ENCODE measurements at places on chromosomes 4 and X. TPM values are rescaled to one million over a fixed set of nuclear protein-coding genes. Genes with fewer than 3 reads are reported as not detected.

The SOX3 gene
- total RNA-seq, result 0.40 TPM

GRCh38 chr4:186644737-186645261, 78.9 kb downstream of the FAT1 start:
- no peaks in the 10 kb centered on the region for H3K27me3 ChIP-seq
- no peak for DNase-seq
- H3K4me1 ChIP-seq, result no peaks in the 10 kb centered on the region
- H3K4me3 ChIP-seq, result no peak overlapping the region
- no peak overlapping the region for H3K27ac ChIP-seq

- H3K4me3 ChIP-seq, result no peak overlapping the region
- no peaks in the 10 kb centered on the region for H3K36me3 ChIP-seq
- no peaks in the 10 kb centered on the region for H3K27me3 ChIP-seq
- no peak overlapping the region for H3K27ac ChIP-seq
- no peak for DNase-seq
Observed at GRCh38 chr4:36385951-36386571, 104.6 kb downstream of the DTHD1 start.

The ABLIM2 gene
- total RNA-seq, result 6.0 TPM

The NR3C2 gene
- total RNA-seq, result 46.7 TPM

The PCDH7 gene
- total RNA-seq, result 68.7 TPM

GRCh38 chrX:109889289-109890006, 113.5 kb upstream of the TMEM164 start:
- no peak overlapping the region for H3K4me3 ChIP-seq
- no peak for DNase-seq
- no peaks in the 10 kb centered on the region for H3K27me3 ChIP-seq
- no peaks in the 10 kb centered on the region for H3K4me1 ChIP-seq
- H3K36me3 ChIP-seq, result no peaks in the 10 kb centered on the region
- H3K27ac ChIP-seq, result no peak overlapping the region
